ENCODE measurements at places on chromosomes 12 and 14.
A peak's percentile ranks its signal among the peaks of the same experiment; 100 is the strongest.

DNA sequence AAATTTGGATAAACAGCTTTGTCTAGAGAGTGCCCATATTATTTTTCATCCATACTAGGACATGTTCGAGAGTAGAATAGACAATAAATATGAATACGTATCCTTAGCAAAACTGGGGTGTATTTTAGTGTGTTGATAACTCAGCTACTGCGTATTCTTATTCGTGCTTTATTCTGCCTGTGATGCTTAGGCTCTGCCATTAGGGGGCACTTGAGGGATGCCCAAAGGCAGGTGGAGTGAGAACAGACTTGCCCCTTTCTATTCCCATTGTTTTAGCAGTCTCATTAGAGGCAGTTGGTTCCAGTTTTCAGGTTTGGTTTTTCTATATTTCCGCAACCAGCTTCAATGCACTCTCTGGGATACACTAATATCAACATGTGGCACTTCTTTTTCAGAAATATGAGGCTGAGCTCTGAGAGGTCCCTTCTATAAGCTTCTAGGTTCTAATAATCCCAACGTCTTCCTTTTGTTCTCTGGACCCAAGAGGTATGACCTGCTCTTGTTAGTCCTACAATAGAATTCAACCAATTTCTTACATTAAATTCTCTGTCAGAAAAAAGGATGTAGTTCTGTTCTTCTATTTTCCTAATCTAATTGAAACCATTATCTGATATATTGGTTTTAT, 985.7 kb upstream of the FBXO33 start:
- peak; percentile 64 for DNase-seq

DNA sequence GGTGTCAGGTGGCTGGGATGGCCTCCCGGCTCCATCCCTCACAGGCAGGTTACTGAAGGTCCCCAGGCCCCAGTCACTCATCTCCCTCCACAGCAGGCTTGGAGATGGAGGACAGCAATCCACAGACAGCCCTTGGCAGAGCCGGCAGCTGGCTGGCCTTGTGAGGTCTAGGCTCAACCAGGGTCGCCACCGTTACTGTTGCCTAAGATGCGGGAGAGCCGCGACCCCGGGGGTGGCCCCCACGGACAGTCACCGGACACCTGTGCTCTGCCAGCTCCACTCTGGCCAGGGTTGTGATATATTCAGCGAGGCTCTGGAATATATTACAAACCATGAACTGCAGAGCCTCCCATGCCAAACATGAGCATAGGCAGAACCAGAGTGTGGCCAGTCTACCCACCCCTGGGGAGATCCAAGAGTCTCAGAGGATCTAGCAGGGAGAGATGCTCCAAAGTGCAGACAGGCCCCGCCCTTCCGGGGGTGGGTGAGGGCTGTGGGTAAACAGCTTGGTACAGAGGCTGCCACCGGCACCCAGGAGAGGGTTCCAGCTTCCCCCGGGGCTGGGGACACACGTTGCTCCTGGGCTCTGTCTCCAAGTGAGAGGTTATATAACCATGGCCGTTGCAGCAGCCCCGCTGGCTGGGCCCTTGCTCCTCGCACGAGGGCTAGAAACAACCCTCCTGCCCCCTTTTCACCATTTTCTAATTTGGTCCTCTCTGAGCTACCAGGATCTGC, 55.9 kb upstream of the DIO3 start:
- no peak for DNase-seq

GRCh38 chr12:109255377-109255776, 53.7 kb downstream of the FOXN4 start:
- DNase-seq, result no peak

DNA sequence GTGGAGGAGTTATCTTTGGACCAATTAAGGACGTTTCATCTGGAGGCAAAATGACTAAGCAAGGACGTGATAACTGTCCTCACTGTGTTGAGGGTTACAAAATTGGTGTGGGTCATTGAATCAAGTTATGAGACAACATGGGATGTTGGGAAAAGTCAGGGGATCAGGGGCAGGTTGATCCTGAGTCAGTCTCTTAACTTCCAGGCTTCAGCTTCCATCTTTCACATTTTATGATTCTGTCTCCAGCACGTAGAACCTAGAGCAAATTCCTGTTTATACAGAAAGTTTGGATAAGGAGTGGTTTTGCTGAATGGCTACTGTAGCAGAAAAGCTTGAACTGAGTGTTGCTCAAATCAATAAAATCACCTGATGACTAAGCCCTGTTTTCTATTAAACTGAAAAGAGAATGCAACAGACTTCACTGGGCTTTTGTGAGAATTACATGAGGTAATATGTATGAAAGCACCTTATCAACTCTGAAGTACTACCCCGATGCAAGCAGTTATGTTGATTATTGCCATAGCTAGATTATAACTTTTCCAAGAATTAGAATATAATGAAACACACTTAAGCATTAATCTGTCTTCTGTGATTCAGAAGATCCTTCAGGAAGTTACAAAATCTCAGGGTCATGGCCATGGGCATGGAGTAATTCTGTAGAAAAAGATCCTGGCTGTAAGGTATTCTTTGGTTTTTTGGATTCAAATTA, 184.8 kb downstream of the ETV6 start:
- no peak for DNase-seq

GRCh38 chr14:77281852-77282410, 10.9 kb upstream of the NGB start:
- DNase-seq, result no peak

- DNase-seq, result no peak
Measured at GRCh38 chr14:89444044-89444443, 27.0 kb upstream of the FOXN3 start.

DNA sequence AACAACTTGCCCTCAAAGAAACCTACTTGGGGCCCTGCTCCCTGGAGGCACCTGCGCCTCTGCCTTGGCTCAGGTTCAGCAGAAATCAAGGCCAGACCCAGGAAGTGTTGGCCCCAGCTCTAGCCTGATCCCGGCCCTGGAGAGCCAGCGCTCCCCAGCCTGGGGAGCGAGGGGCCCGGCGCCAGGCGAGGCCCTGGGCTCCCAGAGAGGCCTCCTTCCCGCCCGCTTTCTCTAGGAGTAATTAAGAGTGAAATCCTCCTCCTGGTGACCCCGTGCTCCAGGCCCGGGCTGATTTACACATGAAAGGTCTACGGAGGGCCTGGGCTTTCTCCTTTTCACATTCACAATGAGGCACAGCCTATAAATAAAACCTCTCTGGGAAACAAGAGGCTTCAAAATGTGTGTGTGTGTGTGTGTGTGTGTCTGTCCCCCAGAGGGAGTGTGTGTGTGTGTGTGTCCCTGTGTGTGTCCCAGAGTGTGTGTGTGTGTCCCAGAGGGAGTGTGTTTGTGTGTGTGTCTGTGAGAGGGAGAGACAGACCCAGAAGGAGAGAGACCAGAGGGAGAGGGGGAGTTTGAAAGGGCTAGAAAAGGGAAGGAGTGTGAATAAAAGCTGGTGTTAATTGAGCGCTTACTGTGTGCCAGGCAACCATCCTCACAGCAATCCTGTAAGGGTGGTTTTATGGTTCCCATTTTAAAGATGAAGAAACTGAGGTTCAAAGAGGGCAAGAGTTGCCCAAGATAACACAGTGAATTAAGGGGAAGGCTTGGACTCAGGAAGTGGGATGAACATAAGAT, 23.8 kb upstream of the COX6A1 start:
- no peak for DNase-seq

DNA sequence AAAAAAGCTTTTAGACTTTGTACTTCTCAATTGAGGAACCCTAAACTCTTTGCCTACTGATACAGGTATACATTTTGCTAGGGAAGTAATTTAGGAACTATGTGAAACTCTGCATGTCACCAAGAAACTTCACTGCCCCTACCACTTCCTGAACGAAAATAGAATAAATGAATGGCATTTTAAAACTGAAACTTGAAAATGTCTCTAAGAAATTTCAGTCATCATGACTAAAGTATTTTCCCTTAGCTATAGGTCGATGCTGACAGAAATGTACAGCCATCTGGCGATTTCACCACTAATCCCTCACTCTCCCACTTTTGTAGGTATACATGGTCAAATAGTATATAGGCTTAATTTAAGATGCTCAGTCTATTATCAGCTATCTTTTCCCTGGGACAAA, 194.9 kb upstream of the SYT10 start:
- no peak for DNase-seq

GRCh38 chr12:3437986-3438385, 53.0 kb upstream of the PRMT8 start:
- no peak for DNase-seq

DNA sequence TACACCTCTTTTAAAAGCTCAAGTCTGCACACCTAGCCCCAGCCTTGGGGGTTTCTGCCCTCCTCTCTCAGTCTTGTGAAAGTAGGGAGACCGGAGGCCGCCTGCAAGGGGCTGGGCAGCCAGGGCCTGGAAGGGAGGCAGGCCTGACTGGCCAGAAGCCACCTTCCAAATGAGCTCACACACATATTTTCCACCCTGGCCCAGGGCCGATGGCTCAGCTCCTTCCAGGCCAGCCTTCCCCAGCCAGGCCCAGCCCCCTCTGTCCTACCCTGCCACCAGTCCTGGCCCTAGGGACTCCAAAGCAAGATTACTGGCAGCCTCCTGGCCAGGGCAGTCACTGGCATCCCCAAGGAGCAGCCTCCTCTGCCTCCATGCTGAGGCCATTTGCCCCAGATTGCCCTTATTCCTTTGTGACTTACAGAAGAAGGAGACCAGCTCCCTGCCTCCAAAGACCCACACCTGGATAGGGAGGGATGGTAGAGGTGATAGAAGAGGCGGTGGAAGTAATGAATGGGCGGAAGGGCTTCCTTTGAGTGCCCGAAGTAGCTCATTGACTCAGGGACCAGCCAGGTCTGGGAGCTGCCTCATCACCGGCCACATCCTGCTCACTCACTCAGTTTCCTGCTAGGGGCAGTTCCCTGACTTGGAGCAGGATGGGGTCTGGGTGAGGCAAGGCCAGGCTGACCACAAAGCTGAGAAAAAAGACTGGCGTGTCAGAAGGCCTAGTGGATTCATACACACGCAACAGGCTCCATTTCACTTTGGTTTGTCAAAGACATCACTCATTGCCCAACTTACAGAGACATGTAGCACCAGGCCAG, 14.8 kb downstream of the MMP14 start:
- peak; percentile 58 for DNase-seq
